Naive thymus-derived CD4-positive, alpha-beta T cell (primary cell): ENCODE measurements at places on chromosomes 7 and 10.

GRCh38 chr7:30027065-30027456 lies 559 bp upstream of the FKBP14 start:
- no peaks in the 10 kb centered on the region for H3K27me3 ChIP-seq
- peak overlapping the region; percentile 69 for H3K27ac ChIP-seq
- H3K36me3 ChIP-seq: peaks cover 6% of the 10 kb centered on the region
- peak overlapping the region; percentile 79 for H3K4me3 ChIP-seq
- DNase-seq: peak; percentile 59

- H3K27ac ChIP-seq: no peak overlapping the region
- H3K36me3 ChIP-seq: no peaks in the 10 kb centered on the region
- H3K27me3 ChIP-seq: no peaks in the 10 kb centered on the region
- H3K4me1 ChIP-seq: no peaks in the 10 kb centered on the region
- DNase-seq: no peak
Measured at GRCh38 chr10:16673443-16673842, 143.8 kb downstream of the RSU1 start.

- H3K4me1 ChIP-seq: no peaks in the 10 kb centered on the region
- no peak overlapping the region for H3K27ac ChIP-seq
- no peak for DNase-seq
- H3K27me3 ChIP-seq: no peaks in the 10 kb centered on the region
- H3K36me3 ChIP-seq: no peaks in the 10 kb centered on the region
Measured at GRCh38 chr7:79714081-79714480, 260.6 kb upstream of the MAGI2 start.

- no peaks in the 10 kb centered on the region for H3K27me3 ChIP-seq
- no peak for DNase-seq
- H3K27ac ChIP-seq: no peak overlapping the region
- H3K4me3 ChIP-seq: no peak overlapping the region
- H3K36me3 ChIP-seq: no peaks in the 10 kb centered on the region
- H3K4me1 ChIP-seq: no peaks in the 10 kb centered on the region
Measured at GRCh38 chr10:642186-642890, 47.1 kb downstream of the DIP2C start.

DNA sequence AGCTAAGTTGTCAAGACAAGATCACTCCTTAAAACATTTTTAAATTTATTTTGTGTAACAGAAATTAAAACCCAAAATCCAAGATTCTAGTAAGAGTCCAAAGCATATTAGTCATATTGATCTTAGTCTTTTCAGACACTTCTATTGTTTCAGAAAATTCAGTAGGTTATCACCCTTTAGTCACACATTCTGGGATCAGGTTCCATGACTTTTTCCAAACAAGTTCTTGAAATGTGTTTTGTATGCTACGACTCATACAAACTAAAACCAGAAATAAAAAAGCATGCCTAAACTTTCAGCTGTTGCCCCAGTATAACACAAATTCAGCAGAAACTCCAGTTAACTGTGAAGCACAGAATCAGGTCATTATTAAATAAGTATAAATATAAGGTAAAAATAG lies 10.7 kb downstream of the SEMA3D start:
- no peaks in the 10 kb centered on the region for H3K27me3 ChIP-seq
- DNase-seq: no peak
- H3K27ac ChIP-seq: no peak overlapping the region
- H3K4me1 ChIP-seq: no peaks in the 10 kb centered on the region
- no peak overlapping the region for H3K4me3 ChIP-seq
- no peaks in the 10 kb centered on the region for H3K36me3 ChIP-seq

DNA sequence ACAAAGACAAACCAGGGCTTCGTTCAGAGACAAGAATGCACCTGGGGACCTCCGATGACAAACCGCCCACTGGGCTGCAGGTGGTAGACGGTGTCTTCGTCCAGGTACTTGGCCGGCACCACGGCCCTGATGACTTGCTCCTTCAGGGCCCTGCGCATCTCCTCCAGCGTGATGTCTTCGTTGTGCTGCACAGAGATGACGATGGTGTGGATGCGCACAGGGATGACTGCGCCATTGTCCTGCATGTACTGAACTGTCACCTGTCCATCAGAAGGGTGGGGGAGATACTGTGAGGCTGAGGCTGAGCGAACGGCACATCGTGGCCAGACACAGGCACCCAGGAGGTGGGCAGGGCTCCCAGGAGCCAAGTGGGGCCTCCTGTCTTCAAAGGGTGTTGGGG lies 13.1 kb downstream of the MAT1A start:
- no peak overlapping the region for H3K27ac ChIP-seq
- no peak for DNase-seq
- no peak overlapping the region for H3K4me3 ChIP-seq
- no peaks in the 10 kb centered on the region for H3K36me3 ChIP-seq
- no peaks in the 10 kb centered on the region for H3K27me3 ChIP-seq

DNA sequence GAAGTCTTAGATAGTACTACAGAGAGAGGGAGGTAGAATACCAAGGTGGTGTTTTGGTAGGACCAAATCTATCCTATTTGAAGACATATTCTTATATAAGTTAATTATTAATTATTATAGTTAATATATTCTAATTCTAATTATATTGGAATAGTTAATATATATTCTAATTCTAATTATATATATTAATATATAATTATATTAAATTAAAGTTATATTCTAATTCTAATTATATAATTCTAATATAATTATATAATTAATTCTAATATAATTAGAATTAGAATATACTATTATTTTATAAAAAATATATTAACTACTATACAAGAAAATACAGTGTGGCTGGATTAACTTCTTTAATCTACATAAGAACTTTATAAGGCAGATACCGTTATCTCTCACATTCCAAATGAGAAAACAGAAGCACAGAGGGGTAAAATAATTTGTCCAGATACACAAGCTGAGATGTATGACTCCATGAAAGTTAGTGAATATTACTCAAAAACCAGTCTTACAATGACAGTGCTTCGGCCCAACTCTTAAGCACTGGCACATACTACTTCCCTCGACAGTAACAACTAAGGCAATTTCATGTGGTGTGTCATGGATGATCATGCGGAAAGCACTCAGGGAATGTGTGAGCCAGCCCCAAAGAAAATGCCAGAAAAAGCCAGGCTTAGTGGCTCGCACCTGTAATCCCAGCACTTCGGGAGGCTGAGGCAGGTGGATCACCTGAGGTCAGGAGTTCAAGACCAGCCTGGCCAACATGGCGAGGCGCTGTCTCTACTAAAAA lies 42.6 kb downstream of the TYW1B start:
- H3K4me3 ChIP-seq: no peak overlapping the region
- DNase-seq: no peak
- H3K4me1 ChIP-seq: no peaks in the 10 kb centered on the region
- H3K27me3 ChIP-seq: no peaks in the 10 kb centered on the region
- no peaks in the 10 kb centered on the region for H3K36me3 ChIP-seq

- no peak for DNase-seq
- H3K27ac ChIP-seq: no peak overlapping the region
- no peaks in the 10 kb centered on the region for H3K4me1 ChIP-seq
- no peak overlapping the region for H3K4me3 ChIP-seq
- no peaks in the 10 kb centered on the region for H3K36me3 ChIP-seq
Measured at GRCh38 chr10:32139223-32140073, 83.2 kb upstream of the KIF5B start.

GRCh38 chr10:53836638-53837037 lies 964.4 kb downstream of the PCDH15 start:
- H3K4me3 ChIP-seq: no peak overlapping the region
- H3K4me1 ChIP-seq: no peaks in the 10 kb centered on the region
- H3K27me3 ChIP-seq: no peaks in the 10 kb centered on the region
- DNase-seq: no peak
- no peak overlapping the region for H3K27ac ChIP-seq

- no peak for DNase-seq
- H3K4me1 ChIP-seq: no peaks in the 10 kb centered on the region
- no peaks in the 10 kb centered on the region for H3K36me3 ChIP-seq
Measured at GRCh38 chr7:98753989-98754479, 115.8 kb downstream of the TMEM130 start.

DNA sequence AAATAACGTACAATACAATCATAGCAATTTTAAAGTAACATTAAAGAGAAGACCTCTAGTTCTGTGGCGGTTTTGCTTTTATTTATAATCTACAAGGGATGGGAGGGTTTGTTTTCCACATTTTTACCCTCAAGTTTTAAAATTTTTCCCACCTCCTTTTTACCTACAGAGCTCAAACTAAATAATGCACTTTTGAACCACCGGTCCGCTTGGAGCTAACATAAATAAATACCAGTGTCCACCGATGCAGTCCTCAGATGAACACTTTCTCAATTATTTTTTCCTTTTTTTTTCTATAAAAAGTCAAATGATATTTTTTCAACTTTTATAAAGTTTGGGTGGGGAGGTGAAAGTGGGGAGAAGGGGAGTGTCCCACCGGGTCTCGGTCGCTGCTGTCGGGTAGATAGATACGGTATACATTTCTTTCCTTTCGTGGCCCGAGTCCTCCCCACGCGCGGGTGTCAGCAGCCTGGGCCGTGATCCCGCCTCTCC lies 3.3 kb downstream of the ZNF503 start:
- no peak overlapping the region for H3K4me3 ChIP-seq
- DNase-seq: no peak
- no peak overlapping the region for H3K27ac ChIP-seq
- no peaks in the 10 kb centered on the region for H3K36me3 ChIP-seq
- H3K27me3 ChIP-seq: peaks cover 5% of the 10 kb centered on the region
- peaks cover 6% of the 10 kb centered on the region for H3K4me1 ChIP-seq

GRCh38 chr10:68135362-68135761 lies 26.1 kb downstream of the MYPN start:
- no peaks in the 10 kb centered on the region for H3K27me3 ChIP-seq
- no peaks in the 10 kb centered on the region for H3K4me1 ChIP-seq
- no peak overlapping the region for H3K4me3 ChIP-seq
- H3K27ac ChIP-seq: no peak overlapping the region
- no peak for DNase-seq
- H3K36me3 ChIP-seq: no peaks in the 10 kb centered on the region

DNA sequence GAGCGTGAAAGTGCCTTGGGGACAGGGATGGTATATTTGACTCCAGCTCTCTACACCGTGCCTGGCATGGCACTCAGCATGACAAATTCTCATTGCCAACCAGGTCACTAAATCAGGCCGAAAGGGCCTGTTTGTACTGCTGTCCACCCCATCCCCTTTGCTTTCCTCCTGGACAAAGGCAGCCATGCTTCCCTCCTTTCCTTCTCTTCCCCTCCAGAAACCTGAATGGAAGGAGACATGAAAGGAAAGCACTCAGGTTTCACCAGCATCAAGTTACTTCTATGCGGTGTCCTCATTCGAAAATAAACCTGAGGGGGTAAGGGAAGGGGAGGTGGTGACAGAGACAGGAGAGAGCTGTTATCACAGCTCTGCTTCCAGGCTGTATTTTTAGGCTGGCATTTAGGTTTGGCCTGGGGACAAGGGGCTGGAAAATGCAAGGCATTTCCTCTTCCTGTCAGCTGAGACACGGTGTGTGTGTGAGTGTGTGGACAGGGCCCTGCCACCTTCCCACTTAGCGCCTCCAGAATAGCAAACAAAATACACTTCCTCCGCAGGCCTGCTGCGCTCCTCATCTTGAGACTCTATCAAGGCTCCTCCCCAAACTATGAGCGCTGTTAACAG lies 79.9 kb upstream of the COL13A1 start:
- no peak overlapping the region for H3K27ac ChIP-seq
- H3K4me1 ChIP-seq: no peaks in the 10 kb centered on the region
- no peak for DNase-seq
- no peak overlapping the region for H3K4me3 ChIP-seq

DNA sequence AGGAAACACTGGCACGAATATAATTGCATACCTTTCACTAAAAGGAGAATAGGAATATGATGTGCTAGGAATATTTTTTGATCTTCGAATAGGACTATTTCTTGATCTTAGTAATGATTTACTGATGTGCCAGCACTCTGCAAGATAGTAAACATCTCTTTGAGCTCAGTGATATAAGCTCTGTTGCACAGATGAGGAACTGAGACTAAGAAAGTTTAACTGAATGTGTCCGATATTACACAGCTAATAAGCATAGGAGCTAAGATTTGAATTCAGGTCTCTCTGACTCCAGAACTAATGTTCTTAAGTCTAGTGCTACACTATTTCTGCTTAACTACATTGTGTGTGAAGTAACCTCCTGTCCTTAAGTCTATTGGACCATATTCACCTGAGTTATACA lies 98.4 kb upstream of the PTPRZ1 start:
- no peak overlapping the region for H3K27ac ChIP-seq
- no peaks in the 10 kb centered on the region for H3K36me3 ChIP-seq
- no peaks in the 10 kb centered on the region for H3K4me1 ChIP-seq
- no peaks in the 10 kb centered on the region for H3K27me3 ChIP-seq

GRCh38 chr10:69160809-69161241 lies 19.2 kb upstream of the SUPV3L1 start:
- no peaks in the 10 kb centered on the region for H3K4me1 ChIP-seq
- no peak overlapping the region for H3K4me3 ChIP-seq
- peaks cover 7% of the 10 kb centered on the region for H3K36me3 ChIP-seq

DNA sequence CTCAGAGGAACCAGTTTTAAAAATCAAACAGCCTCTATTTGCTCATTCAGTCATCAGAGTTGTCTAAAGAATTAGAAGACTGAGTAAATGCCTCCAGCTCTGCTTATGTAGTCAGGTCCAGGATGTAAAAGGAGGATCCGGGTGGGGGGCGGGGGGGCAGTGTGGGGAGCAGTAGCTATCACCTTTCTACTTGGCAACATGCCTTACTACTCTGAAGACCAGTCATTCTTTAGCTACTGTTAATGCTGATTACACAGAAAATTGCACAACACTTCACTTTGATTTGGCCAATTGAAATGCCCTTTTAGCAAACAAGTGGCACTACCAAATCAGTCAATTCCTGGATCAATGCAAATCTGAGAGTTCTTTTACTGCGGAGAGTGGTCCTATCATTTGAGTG lies 164.2 kb downstream of the NXPH1 start:
- no peak overlapping the region for H3K4me3 ChIP-seq
- no peaks in the 10 kb centered on the region for H3K36me3 ChIP-seq
- no peaks in the 10 kb centered on the region for H3K4me1 ChIP-seq
- no peak overlapping the region for H3K27ac ChIP-seq
